Glomerular endothelial cell (primary cell): ENCODE measurements at places on chromosomes 3 and 15. TPM values are rescaled to one million over a fixed set of nuclear protein-coding genes. Genes with fewer than 3 reads are reported as not detected.

Gene RBP2
- not detected in 2 replicates for total RNA-seq

DNA sequence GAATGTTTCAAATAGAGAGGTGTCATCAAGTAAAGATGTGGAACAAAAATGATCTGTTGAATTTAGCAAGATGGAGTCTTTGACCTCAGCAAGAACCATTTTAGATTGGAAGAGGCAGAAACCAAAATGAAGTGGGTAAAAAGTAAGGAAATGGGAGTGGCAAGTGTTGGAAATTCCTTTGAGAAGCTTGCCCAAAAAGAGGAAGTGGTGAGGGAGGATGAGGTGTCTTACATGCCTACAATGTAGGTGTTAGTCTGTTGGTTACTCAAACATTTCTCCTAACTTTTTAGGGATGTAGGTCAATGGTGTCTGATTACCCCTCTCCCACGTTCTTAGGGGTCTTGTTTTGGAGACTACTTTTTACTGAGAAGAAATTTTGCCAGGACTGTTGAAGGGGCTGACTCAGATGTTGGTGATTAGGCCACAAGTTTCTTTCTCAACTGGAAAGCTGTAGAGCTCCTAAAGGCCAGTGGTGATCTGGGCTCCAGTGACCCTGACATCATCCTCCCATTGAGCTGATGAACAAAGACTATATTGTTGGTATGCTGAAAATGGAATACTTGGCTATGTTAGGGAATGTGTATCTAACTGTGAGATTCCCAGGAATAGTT lies 5.1 kb downstream of the PPP2R3A start:
- no peak for DNase-seq

- DNase-seq: no peak
Measured at GRCh38 chr15:42608110-42608531, 32.7 kb downstream of the STARD9 start.

DNA sequence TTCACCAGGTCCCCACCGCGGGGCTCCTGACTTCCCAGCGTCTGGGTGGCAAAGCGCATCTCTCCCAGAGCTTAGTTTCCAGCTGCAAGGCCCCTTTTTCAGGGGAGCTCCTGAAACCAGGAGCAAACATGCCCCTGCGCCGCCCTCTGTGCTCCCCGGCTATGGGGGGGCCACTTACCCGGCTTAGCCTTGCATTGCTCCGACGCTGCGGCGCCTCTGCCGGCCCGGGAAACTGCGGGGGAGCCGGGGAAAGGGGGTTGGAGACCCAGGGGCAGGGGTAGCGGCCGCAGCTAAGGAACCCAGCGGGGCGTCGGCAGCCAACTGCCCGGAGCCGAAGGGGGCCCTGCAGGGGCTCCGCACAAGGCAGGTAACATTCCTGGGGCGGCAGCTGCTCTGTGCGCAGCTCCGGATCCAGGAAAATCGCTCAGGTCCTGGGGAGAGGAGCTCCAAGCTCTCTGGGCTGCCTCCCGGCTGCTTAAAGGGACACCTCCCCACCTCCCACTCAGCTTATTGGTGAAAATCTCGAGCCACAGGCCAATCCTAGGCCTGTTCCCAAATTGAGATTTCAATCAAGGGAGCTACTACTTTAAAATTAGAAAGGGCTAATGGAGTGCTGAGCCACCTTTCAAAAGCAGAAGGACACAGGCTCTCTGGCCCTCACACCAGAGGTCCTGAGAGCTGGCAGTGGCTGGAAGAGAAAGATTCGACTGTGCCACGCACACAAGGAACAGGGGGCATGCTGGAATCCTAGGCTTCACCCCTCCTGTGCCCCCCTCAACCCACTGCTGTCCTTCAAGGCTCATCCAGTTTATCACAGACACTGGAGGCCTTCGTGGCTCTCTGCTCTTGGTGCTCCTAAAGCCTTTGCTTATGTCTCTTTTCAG lies 42.7 kb upstream of the PRICKLE2 start:
- no peak for DNase-seq

- no peak for DNase-seq
Measured at GRCh38 chr15:65055201-65055870, 10.1 kb downstream of the SLC51B start.

GRCh38 chr3:41199866-41200668 lies 762 bp downstream of the CTNNB1 start:
- DNase-seq: no peak

Gene RETNLB
- not detected in 2 replicates for total RNA-seq

DNA sequence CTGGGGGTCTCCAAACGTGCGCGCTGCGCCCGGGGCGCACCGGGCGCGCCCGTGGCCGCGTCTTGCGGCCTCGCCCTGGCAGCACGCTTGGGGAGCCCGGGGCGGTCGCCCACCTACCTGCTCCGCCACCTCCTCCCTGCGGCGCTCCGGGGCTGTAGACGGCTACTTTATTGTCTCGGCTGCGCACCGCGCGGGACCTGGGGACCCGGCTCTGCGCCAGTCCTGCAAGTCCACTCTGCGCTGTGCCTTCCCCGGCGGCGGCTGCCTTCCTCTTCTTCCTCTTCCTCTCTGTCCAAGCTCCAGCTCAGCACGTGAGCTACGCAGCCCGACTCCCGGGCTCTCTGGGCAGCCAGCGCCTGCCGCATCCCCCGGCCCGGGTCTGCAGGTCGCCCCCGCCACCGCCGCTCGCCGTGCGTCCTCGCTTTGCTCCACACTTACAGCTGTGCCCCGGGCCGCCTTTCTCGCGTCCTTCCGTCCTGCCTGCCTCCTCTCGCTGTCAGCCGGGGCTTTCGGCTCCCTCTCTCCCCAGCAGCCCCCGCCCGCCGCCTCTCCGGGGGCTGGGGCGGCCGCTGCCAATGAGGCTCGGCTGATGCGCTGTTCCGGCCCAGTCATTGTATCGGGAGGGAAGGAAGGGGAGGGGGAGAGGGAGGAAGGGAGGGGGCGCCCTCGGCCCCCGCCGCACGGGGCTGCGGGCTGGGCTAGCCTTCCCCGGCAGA lies 156.4 kb upstream of the FRMD4B start:
- DNase-seq: no peak

DNA sequence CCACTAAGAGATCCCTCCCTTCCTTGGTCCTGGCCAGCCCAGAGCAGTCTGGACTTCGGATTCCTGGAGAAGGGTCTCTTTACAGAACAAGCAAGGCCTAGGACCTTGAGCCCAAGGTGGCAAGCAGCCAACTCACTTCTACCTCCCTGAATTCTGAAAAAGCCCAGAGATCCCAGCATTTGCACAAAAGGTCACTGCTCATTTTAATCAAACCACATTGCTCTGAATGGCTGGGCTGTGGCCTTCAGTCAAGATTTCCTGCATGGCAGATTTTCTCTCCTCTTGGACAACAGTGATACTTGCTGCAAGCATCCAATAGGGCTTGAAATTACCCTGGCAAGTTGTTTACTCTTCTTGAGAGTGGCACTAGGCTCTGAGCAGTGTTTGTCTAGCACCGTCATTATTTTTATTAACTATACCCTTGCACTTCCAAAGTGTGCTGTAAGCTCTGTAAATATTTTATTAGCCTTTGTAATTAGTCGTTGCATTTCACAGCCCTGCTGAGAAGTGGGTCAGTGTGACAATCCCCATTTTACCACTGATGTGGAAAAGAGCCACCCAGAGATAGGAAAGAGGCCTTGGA lies 274.7 kb upstream of the CTNNB1 start:
- no peak for DNase-seq

- DNase-seq: no peak
Measured at GRCh38 chr3:30737743-30738499, 131.5 kb downstream of the TGFBR2 start.

GRCh38 chr15:73908030-73908821 lies 18.0 kb upstream of the LOXL1 start:
- DNase-seq: no peak

Gene ADCY5
- not detected in 2 replicates for total RNA-seq

DNA sequence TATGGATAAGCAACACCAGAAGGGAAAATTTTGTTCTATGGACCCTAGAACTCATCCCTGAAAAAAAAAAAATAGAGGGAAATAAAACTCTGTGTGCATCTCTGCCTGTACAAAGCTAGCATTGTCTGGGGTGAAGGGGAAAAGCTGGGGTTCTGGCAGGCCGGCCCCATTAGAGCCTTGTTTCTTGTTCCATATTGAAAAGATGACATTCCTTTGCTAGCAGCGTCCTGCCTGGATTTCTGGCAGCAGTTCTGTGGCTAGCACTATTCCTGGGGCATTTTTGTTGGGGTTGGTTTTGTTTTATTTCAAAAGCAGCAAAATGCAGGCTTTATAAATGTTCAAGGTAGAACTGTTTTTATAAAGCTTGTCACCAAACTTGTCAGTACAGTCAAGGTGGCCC lies 45.2 kb downstream of the RARB start:
- no peak for DNase-seq

GRCh38 chr3:71629711-71630110 lies 46.2 kb upstream of the FOXP1 start:
- DNase-seq: no peak

DNA sequence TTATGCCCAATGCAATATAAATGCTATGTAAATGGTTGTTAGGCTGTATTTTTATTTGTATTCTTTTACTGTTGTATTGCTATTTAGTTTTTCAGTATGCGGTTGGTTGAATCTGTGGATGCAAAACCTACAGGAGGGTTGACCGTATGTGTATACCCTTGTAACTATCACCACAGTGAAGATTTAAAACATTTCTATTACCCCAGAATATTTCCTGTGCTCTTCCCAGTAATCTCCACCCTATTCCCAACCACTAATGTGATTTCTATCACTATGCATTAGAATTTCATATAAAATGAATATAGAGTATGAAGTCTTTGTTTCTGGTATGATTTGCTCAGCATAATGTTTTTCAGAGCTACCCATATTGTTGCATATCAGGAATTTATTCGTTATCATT lies 705.0 kb downstream of the MECOM start:
- no peak for DNase-seq

DNA sequence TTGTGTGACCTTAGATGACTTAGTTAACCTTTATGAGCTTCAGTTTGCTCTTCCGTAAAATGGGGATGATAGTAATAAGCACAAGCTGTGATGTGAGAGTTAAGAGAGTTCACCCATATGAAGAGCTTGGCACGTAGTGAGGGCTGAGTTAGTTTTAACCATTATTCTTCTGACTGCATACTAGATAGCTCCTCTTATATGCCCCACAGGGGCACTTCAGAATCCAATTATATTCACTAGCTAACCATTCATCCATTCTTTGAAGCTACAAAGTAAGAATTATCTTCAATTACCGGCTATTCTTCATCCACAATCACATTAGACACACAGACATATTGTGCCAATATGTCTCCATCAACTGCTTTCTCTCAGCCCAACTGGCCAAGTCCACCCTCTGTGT lies 159.0 kb upstream of the STT3B start:
- no peak for DNase-seq

Gene EIF4E3
- 4.2 and 4.7 TPM in 2 replicates for total RNA-seq

Gene PODXL2
- total RNA-seq: 20.5 and 21.5 TPM in 2 replicates

Gene NANOGP8
- not detected in 2 replicates for total RNA-seq

DNA sequence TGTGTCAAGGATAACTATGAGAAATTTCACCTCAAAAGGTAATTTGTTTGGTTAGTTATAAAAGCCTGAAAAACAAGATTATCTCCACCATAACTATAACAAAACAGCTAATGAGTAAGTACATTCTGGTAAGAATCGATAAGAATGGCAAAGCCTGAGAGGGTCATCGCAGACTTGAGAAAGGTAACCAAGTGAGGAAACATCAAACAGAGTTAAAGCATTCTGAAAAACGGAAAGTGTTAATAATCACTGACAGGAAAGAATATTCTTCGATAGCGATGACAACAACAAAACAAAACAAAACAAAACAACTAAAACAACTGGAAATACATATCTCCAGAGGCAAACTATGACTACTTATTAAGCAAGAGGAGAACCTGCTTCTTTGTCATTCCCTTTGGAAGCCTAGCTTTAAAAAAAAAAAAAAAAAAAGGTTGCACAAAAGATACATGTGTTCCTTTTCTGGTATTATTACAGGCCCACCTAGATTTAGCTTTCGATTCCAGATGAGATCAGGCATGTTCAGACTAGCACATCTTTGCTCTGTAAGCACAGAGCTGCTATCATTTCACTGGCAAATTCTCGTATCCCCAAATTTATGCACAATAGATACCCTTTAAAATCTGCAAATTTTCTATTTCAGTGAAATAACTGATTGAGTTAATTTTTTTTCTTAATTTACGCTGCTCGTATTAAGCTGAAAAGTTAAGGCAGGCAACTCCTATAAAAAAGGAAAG lies 155.6 kb downstream of the TIGIT start:
- DNase-seq: no peak

DNA sequence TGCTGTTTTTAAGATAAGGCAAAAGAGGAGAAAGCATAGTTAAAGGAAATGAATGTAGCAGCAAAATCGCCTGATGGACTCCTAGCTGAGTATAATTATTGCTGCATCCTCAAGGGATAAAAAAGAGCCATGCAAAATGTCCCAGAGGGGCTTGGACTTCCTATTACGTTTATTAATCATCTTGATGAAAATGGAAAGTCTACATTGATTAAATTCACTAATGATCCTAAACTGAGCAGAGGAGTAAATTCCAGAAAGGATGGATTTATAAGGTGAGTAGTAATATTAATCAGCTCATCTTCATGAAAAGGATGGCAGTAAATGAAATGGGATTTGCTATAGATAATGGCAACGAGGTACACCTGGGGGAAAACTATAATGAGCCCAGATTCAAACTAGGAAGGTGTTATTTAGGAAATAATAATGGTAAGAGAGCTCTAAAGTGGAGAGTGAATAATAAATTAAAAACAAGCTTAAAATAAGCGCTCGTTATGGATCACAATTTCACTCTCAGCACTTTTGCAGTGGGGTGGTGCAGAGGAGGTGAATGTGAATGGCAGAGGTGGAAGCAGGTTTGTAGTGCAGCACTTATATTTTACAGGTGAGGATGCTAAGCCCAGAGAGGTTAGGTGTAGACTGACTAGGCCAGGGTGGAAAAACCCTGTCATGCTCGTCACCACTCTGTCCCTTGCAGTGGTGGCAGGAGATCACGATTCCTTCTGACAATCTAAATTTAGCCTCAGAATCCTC lies 22.3 kb downstream of the IL5RA start:
- no peak for DNase-seq

GRCh38 chr15:79977431-79978054 lies 6.5 kb upstream of the BCL2A1 start:
- no peak for DNase-seq

GRCh38 chr3:27185231-27185989 lies 183.8 kb downstream of the NEK10 start:
- DNase-seq: no peak

Gene SLC38A3
- not detected in 2 replicates for total RNA-seq

Gene USP50
- total RNA-seq: not detected in 2 replicates

Gene UBXN7
- 14.3 and 31.0 TPM in 2 replicates for total RNA-seq

GRCh38 chr3:158111861-158112260 lies 2.0 kb downstream of the RSRC1 start:
- no peak for DNase-seq

Gene MYO5C
- 26.8 and 33.4 TPM in 2 replicates for total RNA-seq

DNA sequence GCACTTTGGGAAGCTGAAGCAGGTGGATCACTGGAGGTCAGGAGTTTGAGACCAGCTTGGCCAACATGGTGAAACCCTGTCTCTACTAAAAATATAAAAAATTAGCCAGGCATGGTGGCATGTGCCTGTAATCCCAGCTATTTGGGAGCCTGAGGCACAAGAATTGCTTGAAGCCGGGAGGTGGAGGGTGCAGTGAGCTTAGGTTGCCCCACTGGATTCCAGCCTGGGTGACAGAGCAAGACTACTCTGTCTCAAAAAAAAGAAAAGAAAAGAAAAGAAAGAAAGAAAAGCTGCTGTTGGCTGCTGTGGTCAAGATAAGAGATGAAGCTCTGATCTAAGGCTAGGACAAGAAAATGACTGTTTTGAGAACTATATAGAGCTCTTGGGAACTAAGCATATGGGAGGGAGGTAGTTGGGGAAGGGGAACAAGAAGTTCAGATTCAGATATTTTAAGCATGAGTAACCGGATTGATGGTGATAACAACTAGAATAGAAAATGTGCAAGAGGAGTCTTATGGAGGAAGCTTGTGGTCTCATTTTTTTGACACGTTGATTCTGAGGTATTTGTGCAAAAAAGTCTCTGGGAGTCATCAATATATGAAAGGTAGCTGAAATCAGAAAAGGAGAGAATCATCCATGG lies 25.7 kb downstream of the DNAH12 start:
- no peak for DNase-seq
